Activated CD4-positive, alpha-beta T cell treated with anti-CD3 and anti-CD28 coated beads, Interleukin-2, amount 50 U/mL, for 16 hours (primary cell): ENCODE measurements at places on chromosomes 4 and X.
A peak's percentile ranks its signal among the peaks of the same experiment; 100 is the strongest.

GRCh38 chr4:184387351-184387750 lies 87.0 kb downstream of the IRF2 start:
- no peak for DNase-seq

DNA sequence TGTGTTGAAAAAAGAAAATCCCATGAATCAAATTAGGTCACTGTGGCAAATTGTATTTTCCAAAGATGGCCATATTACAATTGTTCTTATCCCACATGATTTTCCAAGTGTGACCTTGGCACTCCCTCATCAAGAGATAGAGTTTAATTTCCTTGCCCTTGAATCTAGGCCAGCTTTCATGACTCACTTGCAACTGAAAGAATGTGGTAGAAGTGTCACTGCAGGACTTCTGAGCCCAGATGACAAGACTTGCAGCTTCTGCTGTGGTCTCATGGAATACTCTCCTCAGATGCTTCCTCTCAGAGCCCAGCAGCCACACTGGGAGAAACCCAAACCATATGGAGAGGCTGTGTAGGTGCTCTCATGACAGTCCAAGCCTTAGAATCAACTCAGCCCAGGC lies 139.0 kb downstream of the ADAMTS3 start:
- DNase-seq: no peak

- peak; percentile 31 for DNase-seq
These were observed 16.2 kb downstream of the ZFYVE28 start for GRCh38 chr4:2402048-2402842.

GRCh38 chr4:168028970-168029597 lies 63.3 kb upstream of the ANXA10 start:
- no peak for DNase-seq

DNA sequence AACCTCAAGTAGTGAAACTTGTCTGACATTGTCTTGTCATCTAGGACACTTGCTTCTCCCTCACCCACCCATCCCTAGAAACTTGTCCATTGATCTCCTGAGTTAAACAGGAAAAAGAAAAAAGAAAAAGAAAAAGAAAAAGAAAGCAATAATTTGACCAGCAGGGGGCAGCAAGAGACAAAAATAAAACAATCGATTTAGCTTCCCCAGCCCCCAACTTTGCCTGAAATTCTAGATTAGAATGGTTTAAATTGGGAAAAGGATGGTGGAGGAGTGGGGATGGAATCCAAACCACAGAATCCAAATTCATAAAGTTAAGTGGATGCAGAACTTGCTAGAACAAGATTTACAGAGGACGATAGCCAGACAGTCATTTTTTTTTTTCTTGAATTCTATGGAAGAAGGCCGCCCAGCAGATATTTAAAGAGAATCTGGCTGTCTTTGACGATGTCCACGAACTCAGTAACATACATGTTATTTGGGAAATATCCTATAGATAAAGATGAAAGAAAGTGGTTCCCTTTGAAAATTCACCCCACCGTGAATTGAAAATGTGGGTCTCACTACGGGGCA lies 282.9 kb downstream of the USP46 start:
- DNase-seq: peak; percentile 31

- no peak for DNase-seq
These were observed 19.8 kb downstream of the PNMA6F start for GRCh38 chrX:153301746-153302145.

DNA sequence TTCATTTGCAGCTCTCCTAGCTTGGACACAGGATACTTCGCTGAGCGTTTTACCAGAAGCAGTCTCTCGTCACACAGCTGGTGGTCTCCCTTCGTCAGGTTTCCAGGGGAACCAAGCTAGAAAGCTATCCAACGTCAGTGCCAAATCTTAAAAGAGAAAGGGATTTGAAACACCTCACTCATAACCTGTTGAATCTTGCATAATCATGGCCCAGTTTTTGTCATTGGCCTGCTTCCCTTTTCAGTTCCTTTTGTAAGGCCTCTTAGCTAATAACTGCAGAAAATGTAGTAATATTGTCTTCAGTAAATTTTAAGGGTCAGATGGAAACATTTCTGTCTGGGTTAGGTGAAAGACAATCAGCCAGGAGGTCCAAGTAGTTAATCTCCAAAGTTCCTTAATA lies 22.0 kb downstream of the RAB39B start:
- DNase-seq: no peak

DNA sequence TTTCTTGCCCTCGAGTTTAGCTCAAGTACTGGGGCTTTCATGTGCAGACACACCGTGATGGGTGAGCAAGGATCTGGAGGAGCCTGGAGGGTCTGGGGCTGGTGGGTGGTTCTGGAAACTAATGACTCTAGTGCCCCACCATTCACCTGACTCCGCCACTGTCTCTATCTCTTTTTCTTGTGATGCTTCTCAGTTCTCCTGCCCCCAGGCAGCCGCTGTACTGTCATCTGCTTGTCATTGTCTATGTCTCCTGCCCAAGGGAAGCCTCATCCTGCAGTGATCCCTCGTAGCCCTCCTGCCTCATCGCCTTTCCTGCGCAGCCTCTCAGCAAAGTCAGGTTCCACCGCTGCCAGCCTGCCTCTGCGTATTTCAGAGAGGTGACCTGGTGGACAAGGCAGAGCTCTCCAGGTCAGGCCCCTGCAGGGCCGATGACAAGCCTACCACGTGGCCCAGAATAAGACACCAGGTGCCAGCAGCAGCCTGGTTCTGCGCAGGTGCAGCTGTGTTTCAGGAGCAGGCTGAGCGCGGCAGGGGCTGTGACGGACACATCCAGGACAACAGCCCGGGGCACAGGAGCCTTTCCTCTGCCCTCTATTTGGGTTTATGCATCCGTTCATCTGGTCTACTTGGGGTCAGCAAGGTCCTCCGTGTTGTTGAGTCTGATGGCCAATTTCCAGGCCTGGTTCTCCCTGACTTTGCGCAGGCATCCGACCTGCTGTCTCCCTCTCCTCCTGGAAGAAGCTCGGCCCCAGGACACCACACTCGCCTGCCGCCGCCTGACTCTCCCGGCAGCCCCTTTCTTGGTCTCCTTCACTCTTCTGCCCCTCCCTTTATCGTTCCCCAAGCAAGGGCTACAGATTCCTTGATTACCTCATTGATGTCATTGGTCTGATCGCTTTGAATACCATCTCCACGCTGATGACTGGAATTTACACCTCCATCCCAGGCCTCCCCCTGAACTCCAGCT lies 30.9 kb upstream of the CDKN2AIP start:
- DNase-seq: no peak

- DNase-seq: no peak
These were observed 350 bp downstream of the H2BW1 start for GRCh38 chrX:104013158-104013557.

GRCh38 chr4:32672359-32672758 lies 1952.2 kb downstream of the PCDH7 start:
- no peak for DNase-seq

GRCh38 chr4:2352729-2353221 lies 65.7 kb downstream of the ZFYVE28 start:
- DNase-seq: no peak

GRCh38 chrX:103329991-103330390 lies at the start of gene TCEAL7:
Gene TCEAL7 (plus strand): TSS chrX:103330239. CDS start chrX:103331404, 1,165 bp downstream.
- no peak for DNase-seq

- no peak for DNase-seq
These were observed 9.4 kb downstream of the TASL start for GRCh38 chrX:30568136-30568535.

GRCh38 chrX:24506082-24506481 lies 41.0 kb downstream of the PDK3 start:
- peak; percentile 77 for DNase-seq

- no peak for DNase-seq
These were observed 703 bp upstream of the FTSJ1 start for GRCh38 chrX:48475296-48475695.

GRCh38 chr4:120568731-120569130 lies 353.8 kb downstream of the PRDM5 start:
- DNase-seq: no peak

- peak; percentile 33 for DNase-seq
These were observed 246.8 kb upstream of the NWD2 start for GRCh38 chr4:36997727-36998126.

- no peak for DNase-seq
These were observed 1954.8 kb downstream of the ARAP2 start for GRCh38 chr4:34289489-34289888.

DNA sequence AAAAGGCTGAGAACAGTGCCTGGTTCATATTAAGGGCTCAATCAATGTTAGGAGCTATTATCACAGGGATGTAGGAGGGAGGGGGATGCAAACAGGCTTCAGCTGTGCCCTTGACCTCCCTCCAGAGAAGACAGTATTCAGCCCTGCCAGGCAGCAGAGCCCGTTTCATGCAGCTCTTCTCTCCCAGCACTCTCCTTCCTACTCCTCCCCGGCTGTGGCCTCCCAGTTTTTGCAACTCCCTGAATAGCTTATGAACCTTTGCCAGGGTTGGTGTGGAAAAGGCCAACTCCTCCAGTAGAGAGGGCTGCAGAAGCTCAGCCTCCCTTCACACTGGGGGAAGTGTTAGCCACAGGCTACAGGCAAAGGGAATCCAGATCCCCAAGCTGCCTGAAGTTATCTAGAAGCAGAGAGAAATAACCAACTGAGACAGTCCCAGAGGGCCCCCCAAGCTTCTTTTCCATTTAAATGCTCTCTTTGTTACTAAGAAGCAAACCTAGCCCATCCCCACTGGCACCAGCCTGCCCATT lies 31.7 kb upstream of the APLN start:
- no peak for DNase-seq

- peak; percentile 32 for DNase-seq
These were observed 34.5 kb upstream of the RAB33B start for GRCh38 chr4:139419388-139419914.

DNA sequence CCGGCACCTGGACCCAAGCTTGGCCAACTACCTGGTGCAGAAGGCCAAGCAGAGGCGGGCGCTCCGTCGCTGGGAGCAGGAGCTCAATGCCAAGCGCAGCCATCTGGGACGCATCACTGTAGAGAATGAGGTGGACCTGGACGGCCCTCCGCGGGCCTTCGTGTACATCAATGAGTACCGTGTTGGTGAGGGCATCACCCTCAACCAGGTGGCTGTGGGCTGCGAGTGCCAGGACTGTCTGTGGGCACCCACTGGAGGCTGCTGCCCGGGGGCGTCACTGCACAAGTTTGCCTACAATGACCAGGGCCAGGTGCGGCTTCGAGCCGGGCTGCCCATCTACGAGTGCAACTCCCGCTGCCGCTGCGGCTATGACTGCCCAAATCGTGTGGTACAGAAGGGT lies 3.7 kb downstream of the SUV39H1 start:
- DNase-seq: no peak

DNA sequence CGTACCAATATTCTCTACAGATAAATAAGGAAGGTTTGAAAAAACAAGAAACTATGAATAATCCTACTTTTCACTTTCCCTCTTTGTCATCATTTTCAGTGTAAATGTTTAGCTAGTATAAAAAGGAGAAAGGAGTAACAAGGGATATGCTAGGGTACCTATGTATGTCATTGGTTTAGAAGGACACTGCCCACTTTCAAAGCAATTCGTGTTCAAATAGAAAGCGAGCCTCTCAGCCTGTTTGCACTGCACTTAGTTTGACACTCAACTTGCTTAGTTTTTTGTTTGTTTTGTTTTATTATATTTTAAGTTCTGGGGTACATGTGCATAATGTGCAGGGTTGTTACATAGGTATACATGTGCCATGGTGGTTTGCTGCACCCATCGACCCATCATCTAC lies 21.6 kb upstream of the RXFP1 start:
- no peak for DNase-seq

- DNase-seq: no peak
These were observed 84.0 kb downstream of the SLC10A7 start for GRCh38 chr4:146437778-146438177.

GRCh38 chr4:90486346-90486745 lies 359.2 kb downstream of the CCSER1 start:
- peak; percentile 39 for DNase-seq

- DNase-seq: no peak
These were observed 300.3 kb upstream of the NWD2 start for GRCh38 chr4:36944232-36944631.

DNA sequence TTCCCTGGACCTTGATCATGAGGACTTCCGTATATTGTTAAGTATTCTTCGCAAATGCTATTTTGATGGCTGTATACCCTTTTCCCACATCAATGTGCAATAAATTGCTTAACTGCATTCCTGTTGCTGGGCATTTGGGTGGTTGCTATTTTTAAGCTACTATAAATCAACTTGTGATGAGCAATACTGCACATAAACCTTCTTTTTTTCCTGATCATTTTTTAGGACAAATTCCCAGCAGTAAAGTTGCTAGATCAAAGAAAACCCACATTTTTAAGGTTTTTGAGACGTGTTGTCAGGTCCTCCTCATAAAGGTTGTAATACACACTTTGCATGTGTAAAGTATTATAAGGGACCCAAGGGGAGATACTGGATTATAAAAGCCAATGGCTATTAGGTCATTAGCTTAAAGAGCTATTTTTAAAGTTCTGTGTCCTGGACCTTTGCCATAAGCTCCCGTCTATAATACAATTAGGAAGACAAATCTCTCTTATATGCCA lies 35.6 kb downstream of the LIMCH1 start:
- no peak for DNase-seq

DNA sequence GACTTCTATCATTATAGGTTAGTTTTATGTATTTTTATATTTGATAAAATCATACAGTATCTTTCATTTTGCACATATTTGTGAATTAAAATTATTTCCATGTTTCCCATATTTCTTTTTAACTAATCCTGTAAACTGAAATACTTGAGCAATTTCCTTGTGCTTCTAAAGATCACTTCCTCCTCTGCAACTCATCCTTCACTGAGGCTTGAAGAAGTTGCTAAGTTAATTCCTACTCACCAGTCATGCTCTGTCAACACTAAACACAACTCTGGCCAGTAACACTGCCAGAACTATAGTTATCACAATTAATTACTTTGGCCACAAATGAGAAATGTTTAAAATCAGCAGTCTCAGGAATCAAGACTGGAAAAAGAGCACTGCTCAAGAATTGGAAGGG lies 6.7 kb downstream of the SPATA4 start:
- DNase-seq: no peak

GRCh38 chr4:110005461-110006056 lies 92.9 kb downstream of the EGF start:
- peak; percentile 62 for DNase-seq

DNA sequence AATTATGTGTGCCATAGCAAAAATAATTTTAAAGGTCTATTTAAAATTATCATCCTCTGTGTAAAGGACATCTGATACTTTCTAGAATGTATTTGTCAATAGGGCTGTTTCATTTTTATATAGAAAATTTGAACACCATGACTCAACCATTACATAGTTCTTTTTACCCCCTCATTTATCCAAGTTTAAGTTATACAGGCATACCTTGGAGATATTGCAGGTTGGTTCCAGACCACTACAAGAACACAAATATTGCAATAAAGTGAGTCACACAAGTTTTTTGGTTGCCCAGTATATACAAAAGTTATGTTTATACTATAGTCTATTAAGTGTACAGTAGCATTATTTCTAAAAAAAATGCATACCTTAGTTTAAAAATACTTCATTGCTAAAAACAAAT lies 130.4 kb downstream of the MSL3 start:
- DNase-seq: no peak

GRCh38 chr4:48321312-48321711 lies 20.0 kb upstream of the SLAIN2 start:
- no peak for DNase-seq

GRCh38 chr4:106618956-106619355 lies 250.4 kb upstream of the GIMD1 start:
- DNase-seq: no peak
